ENCODE measurements at places on chromosomes 1 and 21.

DNA sequence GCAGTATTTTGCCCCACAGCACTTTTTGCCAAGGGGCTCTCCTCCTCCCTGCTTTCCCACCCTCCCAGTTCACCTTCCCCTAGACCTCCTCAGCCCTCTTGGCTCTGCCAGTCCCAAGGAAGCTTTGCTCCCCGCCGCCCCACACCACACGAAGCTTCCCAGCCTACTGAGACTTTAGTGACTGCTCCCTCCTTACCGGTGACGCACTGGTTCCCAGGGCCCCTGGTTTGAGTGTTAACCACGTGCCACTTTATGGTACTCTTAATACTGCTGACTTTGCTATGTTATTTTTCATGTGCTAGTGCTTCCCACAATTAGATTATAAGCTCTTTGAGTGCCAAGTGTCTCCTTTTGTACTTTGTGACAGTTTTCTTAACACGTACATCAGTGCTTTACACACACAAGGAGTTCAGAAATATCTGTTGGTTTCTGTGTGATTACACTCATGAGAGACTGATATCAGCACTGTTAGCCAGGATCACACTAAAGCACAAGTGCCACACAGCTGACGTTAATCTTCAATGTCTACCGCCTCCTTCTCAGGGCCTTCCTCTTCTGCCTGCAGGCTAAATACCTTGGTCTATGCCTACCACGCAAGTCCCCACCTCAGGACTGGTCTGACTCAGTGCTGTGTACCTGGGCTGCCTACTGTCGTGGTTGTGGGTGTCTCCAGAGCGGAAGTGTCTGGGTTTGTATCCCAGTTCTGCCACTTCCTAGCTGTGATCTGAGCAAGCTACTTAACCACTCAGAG is 61.0 kb downstream of the DNTTIP2 start:
- DNase-seq, result no peak

- no peak for DNase-seq
These were observed 45.3 kb upstream of the ARHGEF10L start for GRCh38 chr1:17494114-17494729.

DNA sequence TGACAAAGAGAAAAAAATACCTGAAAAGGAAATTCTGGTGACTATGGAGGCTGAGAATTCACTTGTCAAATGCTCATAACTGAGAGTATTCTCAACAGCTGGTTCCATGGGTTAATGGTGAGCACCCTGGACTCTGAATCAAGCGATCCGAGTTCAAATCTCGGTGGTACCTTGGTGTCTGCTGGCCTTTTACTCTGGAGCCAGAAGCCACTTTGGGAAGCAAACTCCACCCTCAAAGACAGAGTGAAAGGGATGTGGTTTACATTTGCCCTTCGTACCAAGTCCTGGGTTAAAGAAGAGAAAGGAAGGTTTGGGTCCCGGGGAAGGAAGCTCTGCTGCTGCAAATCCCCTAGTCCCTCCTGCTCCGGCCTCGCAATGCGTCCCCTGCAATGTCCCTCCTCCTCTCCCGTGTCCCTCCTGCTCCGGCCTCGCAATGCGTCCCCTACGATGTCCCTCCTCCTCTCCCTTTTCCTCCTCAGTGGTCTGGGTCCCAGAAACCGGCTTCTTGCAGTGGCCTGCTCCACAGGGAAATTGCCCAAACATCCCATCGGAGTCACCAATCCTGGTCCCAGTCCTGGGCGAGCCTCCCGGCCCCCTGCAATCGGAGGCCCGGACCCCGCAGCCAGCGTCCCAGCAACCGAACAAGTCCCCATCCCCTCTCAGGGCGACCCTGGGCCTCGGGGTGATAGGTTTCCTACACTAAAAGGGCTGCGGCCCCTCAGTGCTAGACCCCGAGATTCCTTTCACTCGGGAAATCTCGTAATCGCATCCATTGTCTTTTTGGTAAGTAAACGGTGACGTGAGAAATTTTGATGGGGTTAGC is 129.4 kb downstream of the PPIAL4G start:
- no peak for DNase-seq

- no peak for DNase-seq
These were observed 55.8 kb upstream of the LDLRAP1 start for GRCh38 chr1:25487628-25488027.

- DNase-seq, result no peak
These were observed 745.1 kb downstream of the LTN1 start for GRCh38 chr21:28247454-28248020.

- DNase-seq, result no peak
These were observed 86.5 kb downstream of the LACTBL1 start for GRCh38 chr1:22886211-22886610.

- peak; percentile 91 for DNase-seq
These were observed at the start of gene TRIM45 for GRCh38 chr1:117121589-117122329. TRIM45 (minus strand) TSS chr1:117121749; CDS start chr1:117121201, 548 bp downstream.

DNA sequence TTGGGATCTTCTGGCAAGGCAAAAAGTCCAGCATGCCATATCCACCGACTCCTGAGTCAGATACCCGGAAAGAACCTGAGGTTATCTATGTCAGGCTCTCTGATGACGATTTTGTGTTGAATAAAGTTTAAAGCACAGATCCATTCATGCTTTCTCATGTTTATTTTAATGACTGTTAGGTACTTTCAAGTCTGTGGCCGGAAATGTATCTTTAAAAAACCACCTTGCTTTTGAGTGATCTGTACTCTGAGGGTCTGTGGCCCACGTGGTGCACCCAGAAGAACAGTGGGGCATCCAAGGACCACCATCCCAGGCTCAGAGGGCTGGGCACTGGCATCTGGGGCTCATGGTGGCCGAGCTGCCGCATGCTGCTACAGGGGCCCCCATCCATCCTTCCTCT is 30.1 kb upstream of the VASH2 start:
- DNase-seq, result no peak

DNA sequence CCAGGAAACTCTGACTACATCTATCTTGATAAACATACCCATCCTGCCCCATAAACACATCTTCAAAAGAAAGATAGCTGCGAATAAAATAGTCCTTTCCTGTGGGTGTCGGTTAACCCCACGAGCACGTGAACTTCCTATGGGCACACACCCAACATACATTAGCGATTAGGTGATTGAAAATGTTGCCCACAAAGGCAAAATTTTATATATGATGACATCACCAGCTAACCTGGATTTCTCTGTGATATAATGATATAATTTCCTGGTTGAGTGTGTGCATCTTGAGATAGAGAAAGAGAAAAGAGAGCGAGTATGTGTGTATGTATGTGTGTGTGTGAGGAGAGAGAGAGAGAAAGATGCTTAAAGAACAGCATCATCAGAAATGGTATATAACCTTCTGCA is 296.1 kb downstream of the PTPRC start:
- peak; percentile 28 for DNase-seq

DNA sequence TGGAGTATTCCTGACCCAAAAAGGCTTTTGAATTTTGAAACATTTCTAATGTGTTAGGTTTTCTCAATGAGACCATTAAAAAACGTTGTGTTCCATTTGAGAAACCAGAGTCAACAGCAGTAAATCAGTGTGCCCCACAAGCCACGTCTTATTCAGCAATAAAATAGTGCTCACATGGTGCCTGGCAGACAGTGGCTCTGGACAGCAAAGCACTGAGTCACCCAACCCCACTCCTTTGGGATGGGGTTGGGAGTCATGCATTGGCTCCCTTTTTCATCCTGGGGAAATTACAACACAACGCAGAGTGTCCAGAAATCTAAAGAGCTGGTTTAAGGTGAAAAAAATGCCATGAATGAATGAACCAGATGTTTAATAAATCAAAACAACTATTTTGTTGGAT is 46.5 kb downstream of the KCNJ15 start:
- DNase-seq, result no peak

- DNase-seq, result no peak
These were observed 127.2 kb upstream of the ADAR start for GRCh38 chr1:154735061-154735803.

GRCh38 chr1:194485432-194485831 is 1299.0 kb upstream of the B3GALT2 start:
- no peak for DNase-seq

- peak; percentile 12 for DNase-seq
These were observed 10.0 kb upstream of the ARHGAP29 start for GRCh38 chr1:94247138-94248094.

DNA sequence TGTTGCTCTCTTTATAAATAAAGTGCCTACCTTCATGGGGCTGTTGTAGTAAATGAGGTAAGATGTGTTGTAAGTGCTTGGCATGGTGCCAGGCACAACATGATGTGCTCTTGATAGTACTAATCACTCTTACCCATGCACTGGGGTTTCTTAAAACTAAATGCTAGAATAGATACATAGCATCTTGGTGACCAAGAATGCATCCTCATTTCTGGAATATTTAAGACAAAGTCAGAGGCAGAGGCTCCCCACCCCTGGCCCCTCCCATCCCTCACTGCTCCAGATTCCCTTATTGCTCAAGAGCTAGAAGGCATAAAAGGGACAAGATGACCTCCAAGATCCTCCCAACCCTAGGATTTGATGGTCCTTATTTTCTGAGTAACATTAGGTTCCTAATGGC is 61.3 kb downstream of the GLUL start:
- no peak for DNase-seq

GRCh38 chr1:118185084-118185832 is at the start of gene SPAG17:
SPAG17 (minus strand) TSS chr1:118185228; CDS start chr1:118185157, 71 bp downstream.
- no peak for DNase-seq

- no peak for DNase-seq
These were observed 618 bp downstream of the HNRNPR start for GRCh38 chr1:23343221-23344110.

DNA sequence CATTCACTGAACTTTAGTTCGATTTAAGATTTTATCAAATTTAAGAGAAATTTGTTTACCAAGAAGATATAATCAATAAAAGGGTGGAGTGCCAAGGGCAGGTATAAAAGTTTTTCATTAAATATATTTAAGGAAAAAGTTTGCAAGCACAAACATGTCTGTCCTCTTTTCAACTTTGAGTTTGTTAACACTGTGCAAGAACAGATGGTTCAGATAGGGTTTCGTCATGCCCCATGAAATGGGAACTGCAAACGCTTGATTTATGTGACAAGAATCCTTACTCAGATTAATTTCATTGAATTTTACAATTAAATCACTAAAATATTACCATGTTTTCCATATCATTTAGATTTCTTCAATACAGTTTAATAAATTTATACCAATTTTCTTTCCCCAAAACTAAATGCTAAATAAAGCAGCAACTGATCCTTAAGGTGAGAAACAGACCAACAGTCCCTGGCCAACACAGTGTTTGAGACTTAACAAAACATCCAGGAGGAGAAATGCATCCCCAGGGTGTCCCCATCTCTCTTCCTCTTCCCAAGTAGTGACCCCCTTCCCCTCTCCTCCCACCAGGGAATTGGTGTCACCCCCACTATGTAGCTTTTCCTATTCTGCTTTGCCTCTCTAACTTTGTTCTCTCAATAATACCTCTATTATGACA is 292.9 kb downstream of the LTN1 start:
- no peak for DNase-seq

- peak; percentile 26 for DNase-seq
These were observed 623 bp downstream of the GNG4 start for GRCh38 chr1:235648954-235649367.

DNA sequence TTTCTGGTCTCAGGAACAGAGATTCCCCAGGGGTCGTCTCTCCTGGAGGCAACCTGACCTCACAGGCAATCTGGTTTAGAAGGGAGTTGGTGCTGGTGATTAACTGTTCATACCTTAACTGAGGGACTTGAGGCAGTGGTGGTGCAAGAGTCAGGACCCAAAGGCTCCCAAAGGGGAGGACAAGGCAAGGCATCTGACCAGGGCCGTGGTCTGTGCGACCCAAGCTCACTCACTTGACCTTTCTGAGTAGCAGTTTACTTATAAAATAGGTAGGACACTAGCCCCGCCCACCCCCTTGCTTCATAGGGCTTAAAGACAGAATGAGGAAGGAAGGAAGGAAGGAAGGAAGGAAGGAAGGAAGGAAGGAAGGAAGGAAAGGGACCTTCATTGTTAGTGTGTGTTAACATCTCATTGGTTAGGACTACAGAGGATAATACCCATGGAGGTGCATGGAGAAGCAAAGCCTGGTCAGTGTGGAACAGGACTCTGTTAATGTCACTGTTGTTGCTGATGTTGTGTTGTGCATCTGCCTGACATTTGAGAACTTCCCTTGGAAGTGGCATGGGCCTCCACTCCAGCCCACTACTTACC is 4.6 kb upstream of the KCNA2 start:
- no peak for DNase-seq

- no peak for DNase-seq
These were observed 23.4 kb downstream of the TEX35 start for GRCh38 chr1:178536329-178536728.

DNA sequence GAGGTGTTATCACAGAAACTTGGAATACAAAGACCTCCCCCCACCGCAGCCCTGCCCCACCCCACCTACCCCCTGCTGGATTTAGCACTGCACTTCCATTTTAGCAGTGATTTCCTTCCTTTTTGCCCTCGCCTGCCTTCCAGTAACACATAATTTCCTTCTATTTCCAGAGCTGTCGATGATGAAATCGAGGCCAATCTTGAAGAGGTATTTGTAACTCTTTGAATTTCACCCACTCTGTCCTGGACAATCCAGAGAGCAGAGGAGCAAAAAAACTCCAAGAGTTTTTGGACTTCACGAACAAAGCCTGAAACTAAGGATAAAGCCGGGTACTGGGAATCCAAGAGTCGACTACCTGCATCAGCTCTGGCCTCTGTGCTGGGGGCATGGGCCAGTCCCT is 49.1 kb downstream of the CAPN2 start:
- no peak for DNase-seq

DNA sequence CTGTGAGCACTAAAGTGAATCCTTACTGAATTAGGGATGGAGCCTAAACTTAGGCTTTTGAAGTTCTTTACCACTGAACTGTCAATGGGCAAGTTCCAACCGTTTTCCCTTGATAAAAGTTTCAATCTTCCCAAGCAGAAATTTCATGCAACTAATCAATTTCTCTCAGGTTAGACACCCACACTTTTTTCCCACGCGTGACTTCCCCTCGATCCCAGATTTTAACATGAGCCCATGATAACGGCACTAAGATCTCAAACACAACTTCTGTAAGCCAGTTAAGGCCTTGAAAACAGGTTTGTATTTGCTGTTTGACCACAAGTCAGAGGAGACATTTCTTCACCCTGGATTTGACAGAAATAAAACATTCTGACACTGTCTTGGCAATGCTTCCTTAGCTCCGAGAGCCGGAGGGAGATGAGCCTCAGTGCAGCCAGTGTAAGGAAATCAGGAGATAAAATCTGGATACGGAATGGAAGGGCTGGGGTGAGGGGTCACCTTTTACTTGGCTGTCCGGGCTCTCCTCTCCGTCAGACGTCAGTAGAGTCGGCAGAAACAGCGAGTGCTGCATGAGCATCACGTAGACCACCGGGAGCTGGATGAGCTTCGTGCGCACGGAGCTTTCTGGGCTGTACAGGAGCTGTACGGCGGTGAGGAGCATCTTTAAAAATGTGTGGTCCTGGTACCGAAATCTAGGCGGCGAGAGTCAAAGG is 39.7 kb downstream of the MRAP start:
- DNase-seq, result no peak

DNA sequence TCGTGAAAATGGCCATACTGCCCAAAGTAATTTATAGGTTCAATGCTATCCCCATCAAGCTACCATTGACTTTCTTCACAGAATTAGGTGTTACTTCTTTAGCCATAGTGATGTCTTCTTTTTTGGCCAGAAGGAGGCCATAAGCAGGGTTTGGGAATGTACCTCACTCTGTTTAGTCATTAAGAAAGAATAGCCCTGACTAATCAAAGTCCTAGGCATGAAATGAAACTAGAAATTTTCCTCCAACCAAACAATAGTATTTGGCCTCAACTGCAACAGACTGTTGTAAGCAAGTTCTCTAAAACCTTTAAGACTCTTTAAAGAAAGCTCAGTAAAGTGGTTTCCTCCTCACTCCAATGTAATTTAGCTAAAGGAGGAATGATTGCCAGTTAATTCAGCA is 163.9 kb downstream of the AKT3 start:
- DNase-seq, result no peak

Measured in NCI-H748 treated with DMSO at 0.1 percent for 48 hours (cell line).